ENCODE measurements at places on chromosomes 4 and X.

DNA sequence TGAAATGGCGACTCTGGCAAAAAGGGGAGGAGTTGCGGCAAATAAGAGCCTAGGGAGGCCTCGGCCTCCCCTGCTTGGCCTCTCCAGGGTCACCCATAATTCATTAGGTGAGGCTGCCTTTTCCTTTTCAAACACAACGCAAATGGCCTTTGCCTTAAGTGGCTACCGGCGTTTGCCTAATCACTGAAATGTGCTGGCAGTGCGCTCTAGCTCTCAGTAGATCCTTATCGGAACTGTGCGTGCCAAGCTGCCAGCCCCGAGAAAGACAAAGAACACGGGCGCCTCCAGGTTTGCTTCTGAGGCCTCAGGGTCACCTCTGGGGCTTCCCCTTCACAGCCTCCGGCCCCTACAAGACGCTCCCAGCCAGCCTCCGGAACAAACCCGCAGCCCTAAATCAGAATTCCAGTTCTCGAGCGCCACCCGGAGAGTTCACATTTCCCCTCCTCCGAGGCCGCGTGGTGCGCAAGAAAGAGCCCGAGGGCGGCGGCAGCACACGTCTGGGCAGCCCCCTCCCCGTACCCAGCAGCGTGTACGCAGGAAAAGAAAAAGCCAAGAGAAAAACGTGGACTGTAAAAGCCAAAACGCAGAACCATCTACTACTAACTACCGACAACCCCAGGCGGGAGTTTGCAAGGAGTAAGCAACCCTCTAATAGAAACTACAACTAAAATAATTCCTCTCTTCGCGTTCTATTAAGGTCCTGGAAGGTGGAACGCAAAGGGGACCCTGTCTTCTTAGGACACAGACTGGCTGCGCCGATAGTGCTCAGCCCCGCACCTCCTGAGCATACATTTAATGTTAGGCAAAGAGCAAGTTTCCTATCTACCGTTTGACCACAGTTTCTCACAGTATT lies 76.5 kb upstream of the BCOR start:
- DNase-seq = peak; percentile 41

DNA sequence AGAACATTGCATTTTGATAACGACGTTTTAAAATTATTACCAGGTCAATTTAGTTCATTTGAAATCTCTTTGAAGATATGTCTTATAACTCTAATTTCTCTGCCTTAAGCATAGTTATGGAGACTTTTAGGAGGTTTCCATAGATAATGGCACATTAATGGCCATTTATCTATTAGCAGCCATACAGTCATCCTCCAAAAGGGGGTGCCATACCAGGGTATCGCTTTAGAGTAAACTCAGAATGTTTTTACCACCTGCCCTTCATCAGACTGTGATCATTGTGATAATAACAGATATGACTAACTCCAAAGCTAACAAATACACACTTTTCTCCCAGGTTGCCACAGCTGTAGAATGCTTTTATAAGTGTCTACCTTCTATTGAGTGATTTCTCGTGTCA lies 461.5 kb downstream of the FSTL5 start:
- no peak for DNase-seq

DNA sequence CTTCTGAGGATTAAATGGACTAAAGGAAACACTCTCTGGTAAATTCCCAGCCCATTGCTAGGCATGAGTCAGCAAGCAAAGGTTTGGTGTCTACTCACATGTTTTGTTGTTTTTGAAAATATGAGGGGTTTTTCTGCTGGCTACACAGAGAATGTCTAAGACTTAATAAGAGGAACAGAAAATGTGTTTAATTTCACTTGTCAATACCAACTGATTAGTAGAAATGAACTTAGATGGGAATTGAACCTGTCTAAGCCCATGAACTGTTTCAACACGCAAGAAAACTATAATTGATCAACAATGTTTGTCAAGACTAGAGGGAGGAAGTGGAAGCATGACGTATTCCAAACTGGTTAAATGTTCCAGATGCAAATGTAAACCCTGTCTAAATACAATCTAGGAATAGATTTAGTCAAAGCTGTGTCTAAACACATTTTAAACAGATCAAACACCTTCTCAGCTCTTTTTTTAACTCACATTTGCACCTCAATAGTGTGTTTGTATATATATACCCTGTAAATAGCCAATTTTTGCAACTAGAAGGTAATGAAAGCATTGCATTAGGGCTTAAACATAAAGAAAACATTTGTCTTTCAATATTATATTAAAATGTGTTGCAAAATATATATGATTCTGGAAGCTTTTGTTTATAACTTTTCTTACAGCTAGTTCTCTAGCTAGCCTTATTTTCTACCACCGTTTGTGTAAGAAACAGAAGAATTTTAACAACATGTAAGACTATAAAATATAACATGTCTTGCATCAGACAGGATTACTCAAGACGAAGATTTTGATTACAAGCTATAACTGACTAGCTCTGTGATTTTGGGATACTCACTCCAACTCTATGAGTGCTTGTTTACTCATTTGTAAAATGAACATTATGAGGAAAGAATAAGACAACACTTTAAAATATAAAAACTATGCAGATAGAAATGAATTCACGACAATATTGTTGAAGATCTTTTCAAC lies 607.8 kb downstream of the FSTL5 start:
- no peak for DNase-seq

- DNase-seq = no peak
These were observed 7.7 kb downstream of the ATP5ME start for GRCh38 chr4:666436-666810.

DNA sequence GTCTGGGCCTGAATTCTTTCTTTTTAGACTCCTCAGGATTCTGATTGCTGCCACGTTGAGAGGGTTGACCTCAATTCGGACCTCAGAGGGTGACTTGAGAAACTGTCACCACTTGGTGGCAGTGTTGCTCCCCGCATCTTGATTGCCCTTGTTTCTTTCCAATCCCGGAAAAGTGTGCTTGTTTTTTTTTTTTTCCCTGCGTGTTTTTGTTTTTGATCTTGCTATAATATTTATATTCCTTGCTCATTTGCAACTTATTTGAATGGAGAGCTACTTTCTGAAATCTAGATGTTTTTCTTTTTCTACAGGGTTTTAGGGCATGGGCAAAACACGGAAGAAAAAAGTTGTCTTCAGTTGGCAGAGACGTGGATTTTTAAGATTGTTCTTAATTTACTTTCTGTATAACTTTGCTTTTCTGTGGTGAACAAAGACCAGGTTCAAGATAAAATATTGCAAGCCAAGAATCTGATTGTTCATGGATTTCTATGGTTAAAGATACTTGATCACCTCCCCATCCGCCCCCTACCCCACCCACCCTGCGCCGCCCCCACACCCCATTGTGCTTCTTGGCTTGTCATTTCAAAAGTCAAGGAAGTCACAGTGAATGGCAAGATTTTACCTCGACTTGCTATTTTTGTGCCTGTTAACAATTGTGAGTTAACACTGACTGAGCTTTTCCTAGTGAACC lies 102.0 kb downstream of the PTTG2 start:
- DNase-seq = peak; percentile 66

DNA sequence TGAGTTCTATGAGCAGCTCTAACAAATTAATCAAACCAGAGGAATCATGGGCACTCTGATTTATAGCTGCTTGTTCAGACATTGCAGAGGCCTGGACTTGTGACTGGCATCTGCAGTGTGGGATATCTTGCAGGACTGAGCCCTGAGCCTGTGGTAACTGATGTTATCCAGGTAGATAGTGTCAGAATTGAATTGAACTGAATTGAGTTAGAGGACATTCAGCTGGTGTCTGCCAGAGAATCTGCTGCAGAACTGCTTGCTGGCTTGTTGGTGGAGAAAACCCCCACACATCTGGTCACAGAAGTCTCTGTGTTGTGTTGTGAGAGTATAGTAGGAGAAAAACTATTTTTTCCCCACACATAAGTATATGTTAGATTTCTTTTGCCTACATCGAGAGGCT lies 42.2 kb downstream of the SMIM20 start:
- DNase-seq = no peak

DNA sequence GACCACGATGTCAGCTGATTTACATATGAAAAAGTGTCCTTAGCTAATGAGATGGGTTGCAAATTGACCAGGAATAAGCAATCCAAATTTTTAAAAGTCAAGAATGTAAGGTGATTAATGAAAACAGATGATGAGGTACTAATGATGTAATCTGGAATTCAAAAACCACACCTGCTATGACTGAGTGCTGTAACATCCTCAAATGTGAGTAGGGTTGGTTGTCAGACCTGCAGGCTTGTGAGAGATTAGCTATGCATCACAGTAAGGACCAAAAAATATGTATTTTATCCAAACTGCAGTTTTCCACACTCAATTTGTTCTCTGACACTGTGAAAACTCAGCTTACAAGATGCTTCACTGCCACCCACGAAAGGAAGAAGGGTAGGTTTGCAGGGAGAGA lies 242.5 kb downstream of the OPHN1 start:
- no peak for DNase-seq

DNA sequence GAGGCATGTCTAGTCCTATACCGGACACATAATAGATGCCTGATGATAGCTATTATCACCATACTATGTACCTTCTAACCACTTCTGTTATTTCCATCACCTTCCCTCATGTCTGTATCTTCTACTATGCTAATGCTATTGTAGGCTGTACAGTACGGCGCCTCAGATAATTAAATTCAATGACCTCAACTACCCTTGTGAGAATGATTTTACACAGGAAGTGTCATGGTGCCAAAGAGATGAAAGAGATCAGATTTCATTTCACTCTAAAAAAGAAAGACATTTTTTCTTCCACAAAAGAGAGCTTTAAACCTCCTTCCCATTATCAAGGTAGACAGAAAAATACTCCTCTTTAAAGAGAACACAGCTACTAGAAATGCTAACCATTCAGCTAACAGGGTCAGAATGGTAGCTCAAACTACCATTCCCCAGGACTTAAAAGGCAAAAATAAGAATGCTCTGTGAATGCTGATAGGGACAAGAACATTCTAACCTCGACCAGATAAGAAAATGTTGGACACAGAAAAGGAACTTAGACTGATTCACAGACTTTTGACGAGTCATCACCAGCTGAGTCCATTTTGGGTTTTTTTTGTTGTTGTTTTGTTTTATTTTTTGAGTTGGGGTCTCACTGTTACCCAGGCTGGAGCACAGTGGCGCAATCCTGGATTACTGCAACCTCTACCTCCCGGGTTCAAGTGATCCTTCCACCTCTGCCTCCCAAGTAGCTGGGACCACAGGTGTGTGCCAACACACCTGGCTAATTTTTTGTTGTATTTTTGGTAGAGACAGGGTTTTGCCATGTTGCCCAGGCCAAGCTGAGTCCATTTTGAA lies 99.2 kb upstream of the RAPGEF2 start:
- DNase-seq = no peak

DNA sequence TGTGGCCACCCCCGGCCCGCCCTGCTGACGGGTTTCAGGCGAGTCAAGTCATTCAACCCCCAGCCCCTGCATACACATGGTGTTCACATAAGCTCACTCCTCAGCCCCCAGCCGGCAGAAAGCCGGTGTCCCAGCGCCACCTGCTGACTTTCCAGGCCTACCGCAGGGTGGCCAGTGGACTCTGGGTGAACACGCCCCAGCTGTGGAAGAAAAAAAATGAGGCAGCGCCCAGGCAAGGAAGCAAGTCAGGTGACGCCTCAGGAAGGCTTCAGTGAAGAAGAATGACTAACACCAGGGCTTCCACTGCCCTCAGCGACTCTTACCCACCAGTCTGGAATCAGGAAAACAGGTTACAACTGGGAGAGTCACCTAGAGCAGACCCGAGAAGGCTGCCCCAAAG lies 15.8 kb downstream of the BCAP31 start:
- DNase-seq = peak; percentile 32

GRCh38 chr4:6367371-6367851 lies 97.8 kb downstream of the WFS1 start:
- DNase-seq = no peak

GRCh38 chr4:92304606-92305005 lies 840 bp downstream of the GRID2 start:
- no peak for DNase-seq

DNA sequence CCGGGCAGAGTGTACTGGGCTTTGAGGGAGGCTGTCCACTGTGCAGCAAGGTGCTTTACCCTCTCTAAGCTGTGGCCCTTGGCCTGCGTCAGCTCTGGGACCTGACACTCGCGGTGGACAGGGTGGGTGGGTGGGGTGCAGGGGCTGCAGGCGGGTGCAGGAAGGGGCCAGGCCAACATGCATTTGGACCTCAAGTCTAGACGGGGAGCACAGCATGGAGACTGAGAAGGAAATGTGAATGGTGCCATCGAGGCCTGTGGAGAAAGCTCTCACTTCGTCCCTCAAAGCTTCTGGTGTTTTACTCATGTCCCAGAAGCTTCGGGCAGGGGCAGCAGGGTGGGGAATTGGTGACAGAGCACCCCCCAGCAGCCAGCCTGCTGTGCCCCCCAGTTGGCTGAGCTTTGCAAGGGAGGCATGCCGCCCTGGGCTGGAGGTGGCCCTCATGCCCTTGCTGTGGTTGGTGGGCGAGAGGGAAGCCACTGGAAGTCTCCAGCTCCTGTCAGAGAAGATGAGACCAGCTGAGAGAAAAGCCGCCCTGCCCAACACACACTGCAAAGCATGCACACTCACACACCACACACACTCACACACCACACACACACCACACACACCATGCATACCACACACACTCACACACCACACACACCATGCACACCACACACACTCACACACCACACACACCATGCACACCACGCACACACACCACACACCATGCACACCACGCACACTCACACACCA lies 12.3 kb downstream of the PNMA6E start:
- DNase-seq = no peak

Data from activated CD4-positive, alpha-beta T cell treated with anti-CD3 and anti-CD28 coated beads, Interleukin-2, amount 50 U/mL, for 1 hour (primary cell).